ENCODE measurements at places on chromosomes 11 and 22.

DNA sequence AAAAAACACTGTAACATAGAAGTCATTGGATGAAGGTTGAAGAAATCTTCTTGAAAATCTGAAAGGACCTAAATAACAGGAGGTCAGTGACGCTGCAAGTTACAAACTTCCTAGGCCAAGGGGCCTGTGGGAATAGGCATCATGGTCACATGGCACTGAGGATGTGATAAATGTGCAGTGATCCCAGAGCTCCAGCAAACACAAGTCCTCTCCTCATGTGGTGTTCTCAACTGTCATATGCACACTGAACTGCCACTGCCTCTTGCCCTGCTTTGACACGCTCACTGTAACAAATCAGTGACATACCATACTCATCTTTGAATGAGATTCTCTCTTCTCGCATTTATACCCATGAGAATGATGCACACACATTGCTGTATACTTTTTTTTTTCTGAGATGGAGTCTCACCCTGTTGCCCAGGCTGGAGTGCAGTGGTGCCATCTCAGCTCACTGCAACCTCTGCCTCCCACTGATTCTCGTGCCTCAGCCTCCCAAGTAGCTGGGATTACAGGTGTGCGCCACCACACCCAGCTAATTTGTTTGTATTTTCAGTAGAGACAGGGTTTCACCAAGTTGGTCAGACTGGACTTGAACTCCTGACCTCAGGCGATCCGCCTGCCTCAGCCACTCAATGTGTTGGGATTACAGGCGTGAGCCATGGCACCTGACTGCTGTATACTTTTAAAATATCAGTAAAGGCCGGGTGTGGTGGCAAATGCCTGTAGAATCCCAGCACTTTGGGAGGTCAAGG is 65.1 kb upstream of the YPEL1 start:
- DNase-seq, result no peak

DNA sequence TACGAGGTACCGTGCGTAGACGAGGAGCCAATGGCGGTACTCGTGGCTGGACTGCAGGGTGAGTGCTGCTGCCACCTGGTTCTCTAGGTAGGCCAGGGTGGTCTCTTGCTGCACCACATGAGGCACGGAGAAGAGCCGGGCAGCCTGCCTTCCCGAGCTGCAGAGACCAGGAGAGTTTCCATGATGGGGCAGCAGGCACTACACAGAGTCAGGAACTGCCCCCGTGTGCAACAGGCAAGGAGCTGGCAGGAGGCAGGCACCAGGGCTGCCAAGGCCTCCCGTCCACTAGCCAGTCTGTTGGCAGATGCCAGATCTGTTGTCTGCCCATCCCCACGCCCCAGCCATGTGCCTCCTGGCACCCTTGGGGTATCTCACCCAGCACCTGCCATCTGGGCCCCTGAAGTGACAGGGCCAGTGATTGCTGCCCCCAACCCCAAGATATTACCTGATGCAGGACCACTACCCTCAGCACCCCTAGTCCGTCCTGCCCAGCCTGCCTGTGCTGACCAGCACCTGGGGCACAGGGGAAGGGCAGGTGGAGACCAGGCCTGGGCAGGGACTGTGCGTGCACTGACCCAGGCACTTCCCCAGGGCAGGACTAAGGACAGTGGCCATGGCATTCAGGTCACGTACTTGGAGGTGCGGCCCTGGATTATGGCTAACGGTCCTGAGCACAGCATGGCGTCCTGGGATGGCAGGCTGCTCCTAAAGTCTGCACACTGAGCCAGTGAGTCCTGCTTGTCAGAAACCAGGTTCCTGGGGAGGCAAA is 62.0 kb upstream of the CLTCL1 start:
- DNase-seq, result no peak

DNA sequence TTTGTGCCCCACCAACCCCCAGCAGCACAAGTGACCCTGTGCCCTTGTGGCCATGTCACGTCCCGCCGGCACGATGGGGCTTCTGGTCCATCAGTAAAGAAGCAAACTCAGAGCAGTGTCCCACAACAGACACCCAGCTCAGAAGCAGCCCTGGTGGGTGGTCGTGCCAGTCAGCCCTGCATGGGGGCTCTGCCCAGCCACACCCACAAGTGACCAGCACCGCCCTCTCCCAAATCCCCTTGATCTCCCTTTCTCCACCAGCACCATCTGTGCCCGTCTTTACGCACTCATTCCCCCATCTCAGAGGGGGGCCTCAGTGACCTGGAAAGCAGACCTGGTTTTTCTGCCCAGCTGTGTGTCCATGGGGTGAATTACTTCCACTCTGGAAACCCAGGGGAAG is 149.1 kb downstream of the DSCAML1 start:
- DNase-seq, result no peak

DNA sequence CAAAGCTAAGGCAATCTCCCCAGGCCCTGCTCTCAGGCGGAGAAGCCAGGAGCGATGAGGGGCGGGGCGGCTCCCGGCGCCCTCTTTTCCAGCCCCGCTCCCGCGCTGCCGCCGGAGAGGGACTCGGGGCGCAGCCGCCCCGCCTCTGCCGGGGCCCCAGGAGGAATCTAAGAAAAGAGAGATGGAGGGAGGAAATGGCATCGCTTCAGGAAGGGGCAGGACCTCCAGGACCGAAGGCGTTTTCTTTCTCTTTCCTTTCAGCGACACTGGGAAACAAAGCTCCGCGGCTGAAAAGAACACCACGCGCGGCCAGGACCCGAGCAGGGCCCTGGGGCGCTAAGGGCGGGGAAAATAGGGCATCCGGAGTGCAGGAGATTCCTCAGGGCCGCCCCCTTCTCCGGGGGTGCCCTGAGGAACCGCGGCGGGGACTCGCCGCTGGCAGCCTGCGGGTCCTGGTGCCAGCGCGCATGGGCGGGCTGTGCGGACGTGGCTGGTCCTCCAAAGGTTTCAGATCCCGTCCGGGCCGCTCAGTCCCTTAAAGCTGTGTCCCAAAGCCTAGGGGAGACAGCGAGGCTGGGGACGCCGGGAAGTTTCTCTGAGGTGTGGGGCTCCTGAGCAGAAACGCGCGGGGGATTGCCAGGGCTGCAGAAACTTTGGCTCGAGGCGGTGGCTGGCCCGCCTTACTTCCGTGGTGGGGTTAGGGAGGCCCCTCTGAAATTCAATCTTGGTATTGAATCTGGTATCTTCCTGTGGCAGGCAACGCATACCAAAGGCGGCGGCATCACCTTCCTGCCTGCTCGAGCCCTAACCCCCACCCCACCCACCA is 2.8 kb upstream of the BSX start:
- DNase-seq, result no peak

GRCh38 chr11:126337474-126338241 is 17.8 kb upstream of the ST3GAL4 start:
- DNase-seq, result no peak

DNA sequence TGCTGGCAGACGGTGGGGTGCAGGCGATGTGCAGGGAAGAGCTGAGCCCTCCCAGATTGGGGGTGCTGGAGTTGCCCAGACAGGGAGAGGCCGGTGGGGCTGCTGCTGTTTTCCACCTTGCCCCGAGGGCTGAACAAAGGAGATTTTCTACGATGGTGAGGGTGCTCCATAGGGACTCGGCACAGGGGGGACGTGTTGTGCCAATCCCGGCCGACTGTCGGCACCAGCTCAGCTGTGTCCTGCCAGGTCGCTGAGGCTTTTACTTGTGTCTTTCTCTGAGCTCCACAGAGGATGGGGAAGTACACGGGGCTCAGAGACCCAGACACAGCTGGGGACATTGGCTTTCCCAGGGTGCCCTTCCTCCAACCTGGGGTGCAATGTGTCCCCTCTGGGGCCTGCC is 816.8 kb downstream of the BRD1 start:
- no peak for DNase-seq

DNA sequence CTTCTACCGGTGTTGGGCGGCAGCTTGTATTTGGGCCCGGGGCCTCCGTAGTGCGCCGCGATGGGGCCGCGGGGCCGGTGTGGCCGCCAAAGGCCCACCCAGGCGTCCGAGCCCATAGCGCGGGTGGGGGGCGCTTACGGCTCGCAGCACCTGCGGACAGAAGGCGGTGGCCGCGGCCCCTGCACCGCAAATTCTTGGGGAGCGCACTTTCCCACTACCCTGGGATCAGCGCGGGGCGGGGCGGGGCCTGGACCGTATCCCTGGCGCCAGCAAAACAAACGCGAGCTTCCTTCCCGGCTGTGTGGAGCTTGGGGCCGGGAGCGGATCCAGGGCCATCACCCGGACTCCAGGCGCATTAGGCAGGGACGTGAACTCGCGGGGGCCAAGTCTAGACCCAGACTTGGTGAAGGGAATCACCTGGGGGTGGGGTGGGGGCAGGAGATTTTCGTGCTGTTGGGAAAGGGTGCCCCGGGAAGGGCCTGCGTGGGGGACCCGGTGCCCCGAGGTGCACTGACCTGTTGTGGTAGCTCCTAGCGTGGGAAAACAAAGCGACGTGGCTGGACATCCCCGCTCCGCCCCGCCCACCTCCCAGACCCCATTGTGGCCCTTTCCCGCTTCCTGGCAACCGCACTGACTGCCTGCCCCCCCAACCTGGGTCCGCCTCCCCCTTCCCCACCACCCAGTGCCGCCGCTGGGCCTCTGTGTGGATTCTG is 2.3 kb upstream of the TYMP start:
- DNase-seq, result no peak

GRCh38 chr11:30585125-30585891 is 845 bp downstream of the MPPED2 start:
- peak; percentile 49 for DNase-seq

- no peak for DNase-seq
These were observed at the start of gene NXPE2 for GRCh38 chr11:114678125-114679036. Gene NXPE2 (plus strand): TSS chr11:114678527. CDS start chr11:114678576, 49 bp downstream.

DNA sequence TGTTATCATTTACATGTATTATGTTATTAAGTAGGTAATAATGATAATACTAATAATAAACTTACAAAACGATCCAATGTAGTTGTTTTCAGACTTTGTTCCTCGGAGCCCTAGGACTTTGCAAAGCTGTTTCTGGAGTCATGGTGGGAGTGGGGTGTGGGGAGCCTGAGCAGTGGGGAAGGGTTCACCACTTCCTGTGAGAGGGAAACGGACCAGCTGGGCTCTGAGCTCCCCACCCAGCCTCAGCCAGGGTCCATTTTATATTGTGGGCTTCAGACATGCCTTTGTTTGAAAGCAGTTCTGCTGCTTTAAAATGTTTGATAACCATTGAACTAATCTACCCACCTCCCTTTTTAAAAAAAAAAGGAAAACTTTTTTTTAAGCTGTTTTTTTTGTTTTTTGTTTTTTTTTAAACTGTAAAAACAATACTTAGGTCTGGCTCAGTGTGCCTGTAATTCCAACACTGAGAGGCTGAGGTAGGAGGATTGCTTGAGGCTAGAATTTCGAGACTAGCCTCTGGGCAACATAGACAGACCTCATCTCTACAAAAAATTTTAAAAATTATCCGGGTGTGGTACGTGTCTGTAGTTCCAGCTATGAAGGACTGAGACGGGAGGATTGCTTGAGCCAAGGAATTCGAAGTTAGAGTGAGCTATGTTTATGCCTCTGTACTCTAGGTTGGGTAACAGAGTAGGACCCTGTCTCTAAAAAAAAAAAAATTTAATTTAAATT is 7.0 kb downstream of the SERPING1 start:
- DNase-seq, result no peak

GRCh38 chr11:65227879-65228278 is 33.9 kb upstream of the POLA2 start:
- no peak for DNase-seq

- DNase-seq, result no peak
These were observed 39.6 kb downstream of the TSPAN18 start for GRCh38 chr11:44766112-44766971.

GRCh38 chr11:68014157-68014946 is 4.2 kb downstream of the ALDH3B1 start:
- DNase-seq, result no peak

GRCh38 chr11:69114362-69114761 is 41.4 kb upstream of the SMIM38 start:
- DNase-seq, result no peak

DNA sequence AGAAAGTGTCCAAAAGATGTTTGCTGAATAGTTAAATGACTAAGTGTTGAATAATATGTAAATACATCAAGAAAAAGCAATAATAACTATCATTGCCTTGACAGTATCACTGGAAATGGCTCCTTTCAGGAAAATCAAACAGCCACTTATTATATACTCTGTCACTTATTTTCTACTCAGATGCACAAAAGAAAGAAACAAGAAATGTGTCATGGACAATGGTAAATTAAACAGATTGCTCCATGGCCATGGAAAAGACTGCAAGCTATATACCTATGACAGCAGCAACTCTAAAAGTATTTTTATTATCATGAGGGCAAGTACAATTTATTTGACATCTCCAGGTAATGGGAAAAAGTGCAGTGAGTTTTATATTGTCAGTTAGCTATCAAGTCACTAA is 52.9 kb upstream of the GUCY1A2 start:
- no peak for DNase-seq

GRCh38 chr22:31451709-31452571 is 37.7 kb downstream of the EIF4ENIF1 start:
- no peak for DNase-seq

- no peak for DNase-seq
These were observed 37.8 kb downstream of the MRE11 start for GRCh38 chr11:94455861-94456260.

- no peak for DNase-seq
These were observed 49.7 kb downstream of the ST14 start for GRCh38 chr11:130209128-130209932.

DNA sequence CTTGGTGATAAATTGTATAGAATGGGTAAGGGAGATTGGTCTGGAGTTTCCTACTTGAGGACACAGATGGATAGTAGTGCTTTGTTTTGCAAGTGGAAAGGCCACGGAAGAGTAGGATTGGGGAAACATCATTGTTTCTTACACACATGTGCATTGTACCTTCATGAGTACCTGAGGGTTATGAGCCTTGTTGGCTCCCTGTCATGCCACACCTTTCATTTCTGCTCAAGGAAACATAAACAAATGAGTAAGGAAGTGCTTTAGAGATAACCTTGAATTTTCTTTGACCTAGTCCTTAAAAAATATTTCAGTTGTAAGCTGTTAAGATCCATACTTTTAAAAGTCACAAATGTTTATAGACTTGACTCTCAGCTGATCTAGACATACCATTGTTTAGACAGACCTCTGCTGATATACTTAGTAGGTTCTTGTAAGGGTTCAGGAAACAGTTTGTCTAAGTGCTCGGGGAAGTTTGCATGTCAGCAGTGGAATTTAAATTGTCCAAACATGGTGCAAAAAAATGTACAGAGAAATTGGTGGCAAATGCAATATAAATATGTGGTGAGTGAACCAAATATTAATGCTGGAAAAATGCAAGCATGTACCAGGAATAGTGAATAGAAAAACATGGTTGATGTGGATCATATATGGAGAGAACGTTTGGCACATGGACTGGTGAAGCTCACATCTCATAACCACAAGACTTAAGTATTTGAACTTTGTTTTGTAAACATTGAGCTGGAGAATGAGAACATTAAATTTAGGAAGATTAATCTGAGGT is 40.9 kb downstream of the GAS2 start:
- no peak for DNase-seq

DNA sequence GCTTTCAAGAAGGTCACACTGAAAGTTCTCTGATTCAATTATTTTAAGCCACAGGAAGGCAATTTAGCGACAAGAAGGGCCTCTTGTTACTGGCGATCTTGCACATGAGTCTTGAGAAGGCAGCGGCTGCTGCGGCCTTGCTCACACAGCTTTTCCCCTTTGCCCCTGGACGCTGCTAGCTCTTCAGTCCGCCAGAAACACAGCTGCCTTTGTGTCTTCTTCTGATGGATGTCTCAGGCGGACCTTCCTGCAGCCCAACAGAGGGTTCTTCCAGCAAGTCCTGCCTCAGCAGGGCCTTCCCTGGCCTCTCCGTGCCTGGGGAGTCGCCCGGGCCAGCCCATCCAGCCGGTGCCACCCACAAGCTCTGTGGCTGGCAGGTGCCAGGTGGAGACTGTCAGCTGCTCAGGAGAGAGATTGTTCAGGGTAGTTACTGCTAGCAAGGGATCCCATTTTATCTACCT is 59.4 kb downstream of the PKNOX2 start:
- DNase-seq, result no peak

GRCh38 chr11:122162095-122162494 is 46.1 kb upstream of the BLID start:
- DNase-seq, result no peak

All from caudate nucleus (tissue), 63 donors.